Activated CD8-positive, alpha-beta memory T cell treated with anti-CD3 and anti-CD28 coated beads for 36 hours (primary cell): ENCODE measurements at places on chromosomes 2 and 18. TPM values are rescaled to one million over a fixed set of nuclear protein-coding genes. Genes with fewer than 3 reads are reported as not detected.

C2orf78 gene
- not detected for total RNA-seq

ZNF385B gene
- not detected for total RNA-seq

DGUOK gene
- 92.2 TPM for total RNA-seq

GKN2 gene
- not detected for total RNA-seq

FBLN7 gene
- total RNA-seq: 3.7 TPM

AFF3 gene
- 1.1 TPM for total RNA-seq

AMER3 gene
- not detected for total RNA-seq

ASPRV1 gene
- total RNA-seq: 0.42 TPM

ACVR1C gene
- total RNA-seq: 0.38 TPM

HDLBP gene
- 310 TPM for total RNA-seq

SIGLEC15 gene
- total RNA-seq: not detected

RAB6D gene
- not detected for total RNA-seq

UGT1A8 gene
- not detected for total RNA-seq

ATP6V1C2 gene
- total RNA-seq: not detected

CEP192 gene
- total RNA-seq: 23.8 TPM

ANTXR1 gene
- 0.38 TPM for total RNA-seq

NFATC1 gene
- total RNA-seq: 73.8 TPM

ANKRD36C gene
- 34.7 TPM for total RNA-seq

FNDC4 gene
- not detected for total RNA-seq

PLEKHM3 gene
- total RNA-seq: 5.5 TPM

RHOB gene
- 44.0 TPM for total RNA-seq

SERPINB2 gene
- not detected for total RNA-seq

POTEJ gene
- not detected for total RNA-seq

NAT8 gene
- not detected for total RNA-seq
